ENCODE measurements at places on chromosomes 12 and 14.

GRCh38 chr14:83247924-83248639 lies 1714.4 kb upstream of the SEL1L start:
- DNase-seq: no peak

GRCh38 chr12:88624911-88625310 lies 44.6 kb upstream of the KITLG start:
- no peak for DNase-seq

DNA sequence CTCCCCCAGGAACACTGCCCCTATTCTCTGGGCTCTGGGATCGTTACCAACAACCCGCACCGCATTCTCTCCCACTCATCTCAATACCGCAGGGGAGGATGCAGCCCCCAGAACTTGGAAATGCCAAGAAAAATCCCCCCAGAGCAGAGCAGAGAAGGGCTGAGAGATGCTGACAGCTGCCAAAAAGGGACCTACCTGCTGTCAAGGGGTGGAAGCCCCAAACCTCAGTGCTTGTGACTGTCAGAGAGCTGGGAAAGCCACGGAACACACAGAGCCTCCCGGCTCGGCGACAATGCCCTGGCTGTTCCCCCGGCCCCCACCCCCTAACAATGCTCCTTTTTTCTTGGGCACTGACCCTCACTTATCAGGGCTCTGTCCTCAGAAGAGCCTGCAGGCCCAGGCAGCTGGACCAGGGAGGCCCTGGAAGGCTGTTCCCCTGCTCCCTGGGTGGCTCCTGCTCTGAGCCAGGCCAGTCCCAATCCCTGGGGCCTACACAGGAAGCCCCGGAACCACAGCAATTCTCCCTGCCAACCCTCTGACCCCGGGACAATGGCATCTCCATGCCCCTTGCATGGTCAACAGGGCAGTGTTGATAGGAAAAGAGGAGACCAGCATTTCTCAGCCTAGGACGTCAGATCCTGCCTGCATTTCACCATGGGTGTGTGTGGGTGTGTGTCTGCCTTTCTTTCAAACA lies 78.9 kb downstream of the ITPK1 start:
- no peak for DNase-seq

DNA sequence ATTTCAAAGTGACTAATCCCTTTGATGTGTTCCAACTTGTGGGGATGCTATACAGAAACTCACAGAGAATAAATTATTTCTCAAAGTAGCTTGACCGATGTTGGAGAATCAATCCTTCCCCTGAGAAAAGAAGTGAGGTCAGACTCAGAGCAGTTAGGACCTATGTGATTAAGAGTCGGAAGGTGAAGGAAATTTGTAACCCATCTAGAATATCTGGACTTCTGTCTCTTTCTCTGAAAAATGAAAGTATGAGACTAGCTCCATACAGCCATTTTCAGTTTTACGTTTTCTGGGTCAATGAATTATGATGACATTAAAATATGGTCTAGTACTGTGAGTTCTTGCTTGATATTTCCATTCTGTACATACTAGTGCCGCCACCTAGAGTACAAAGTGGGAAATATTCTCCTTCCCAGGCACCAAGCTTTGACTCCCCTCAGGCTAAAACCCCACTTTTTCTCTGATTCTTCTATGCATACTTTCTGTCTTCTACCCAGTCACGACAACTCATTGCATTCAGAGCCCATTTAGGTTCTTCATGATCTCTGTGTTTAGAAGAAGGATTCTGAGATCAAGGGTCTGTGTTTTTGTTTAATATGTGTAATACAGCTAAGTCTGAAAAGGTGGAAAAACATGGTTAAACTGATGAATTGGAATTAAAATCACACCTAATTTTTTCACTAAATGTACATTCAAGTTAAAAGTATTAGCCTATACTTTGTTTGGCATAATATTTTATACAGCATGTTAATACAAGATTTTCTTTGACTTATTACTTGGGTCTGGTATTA lies 6.9 kb upstream of the NTS start:
- DNase-seq: peak; percentile 20

DNA sequence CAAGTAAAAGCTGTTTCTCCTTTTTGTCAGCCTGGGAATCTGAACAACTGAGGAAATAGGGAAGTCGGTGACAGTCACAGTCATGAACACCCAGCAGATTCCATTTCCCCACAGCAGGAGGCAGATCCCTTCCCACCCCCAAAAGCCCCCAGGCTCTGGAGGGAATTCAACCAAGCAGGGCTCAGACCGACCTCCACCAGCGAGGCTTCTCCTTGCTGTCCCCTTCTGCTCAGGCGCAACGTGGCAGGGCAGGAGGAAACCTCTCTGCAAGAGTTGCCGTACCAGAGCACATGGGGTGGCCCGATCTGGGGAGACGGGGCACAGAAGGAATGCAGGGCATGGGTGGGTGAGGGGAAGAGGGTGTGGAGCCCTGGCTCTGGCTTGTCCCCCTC lies 319 bp downstream of the GALNT6 start:
- peak; percentile 21 for DNase-seq

- no peak for DNase-seq
These were observed 97.8 kb downstream of the LGMN start for GRCh38 chr14:92650581-92651105.

- DNase-seq: no peak
These were observed 122.3 kb upstream of the FBXO33 start for GRCh38 chr14:39554576-39554975.

DNA sequence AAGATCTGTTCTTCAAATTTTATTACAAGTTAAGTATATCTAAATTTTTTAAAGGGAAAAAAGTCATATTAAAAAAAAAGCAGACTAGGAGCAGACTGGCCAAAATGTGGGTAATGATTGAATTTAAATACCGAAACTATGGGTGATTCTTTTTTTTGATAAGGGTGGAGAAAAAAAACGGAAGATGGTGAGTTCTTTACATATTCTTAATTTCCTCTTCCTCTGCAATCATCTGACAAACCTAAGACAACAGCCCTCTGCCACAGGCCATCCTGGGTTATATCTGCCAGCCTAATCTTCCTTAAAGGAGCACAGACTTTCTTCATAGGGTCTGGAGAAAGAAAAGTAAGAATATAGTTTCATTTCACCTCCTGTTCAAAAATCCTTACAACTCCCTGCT lies 108.0 kb downstream of the PPP2R5E start:
- no peak for DNase-seq

DNA sequence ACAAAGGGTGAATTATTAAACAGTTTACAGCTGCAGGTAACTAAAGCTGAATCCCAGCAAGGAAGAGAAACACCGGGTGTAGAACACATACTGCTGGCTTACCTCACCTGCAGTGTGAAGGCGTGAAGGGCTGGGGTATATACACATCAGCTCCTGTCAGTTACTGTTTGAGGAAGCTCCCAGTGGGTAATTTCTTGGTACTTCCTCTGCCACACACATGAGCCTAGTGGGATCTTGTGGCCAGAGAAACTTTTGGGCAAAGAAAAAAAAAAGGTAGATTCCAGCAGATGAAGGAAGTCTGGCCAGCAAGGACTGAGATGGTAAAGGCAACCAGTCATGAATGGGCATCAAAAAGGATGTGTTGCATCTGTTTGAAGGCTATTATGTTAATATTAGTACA lies 14.0 kb upstream of the GPR33 start:
- no peak for DNase-seq
